Suppressor macrophage treated with lipopolysaccharide for 1 hour (primary cell): ENCODE measurements at places on chromosomes 5 and 9.

DNA sequence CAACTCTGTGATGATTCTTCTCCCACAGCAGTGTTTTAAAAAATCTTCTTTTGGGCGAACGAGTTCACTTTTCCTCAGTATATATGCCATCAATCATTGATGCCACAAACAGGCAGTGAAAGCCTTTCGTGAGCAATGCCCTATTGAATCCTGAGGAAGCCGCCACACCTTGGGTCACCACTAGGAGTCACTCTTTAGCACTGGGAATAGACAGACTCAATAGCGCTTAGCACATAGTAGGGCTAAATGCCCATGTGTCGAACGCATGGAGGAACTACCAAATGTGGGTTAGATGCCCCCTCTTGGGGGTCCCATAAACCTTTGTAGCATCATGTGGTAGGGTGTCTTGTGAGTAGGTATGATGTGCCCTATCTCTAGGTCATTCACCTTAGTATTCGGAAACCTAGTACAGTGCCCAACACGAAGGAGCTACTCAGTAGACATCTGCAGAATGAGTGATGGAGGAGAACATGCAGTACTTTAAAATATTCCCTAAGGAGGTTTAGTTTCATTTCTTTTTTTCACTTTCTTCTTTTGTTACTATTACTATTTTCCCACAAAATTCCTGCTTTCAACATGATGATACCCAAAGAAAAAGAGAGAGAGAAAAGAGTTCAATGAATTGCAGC, 603.7 kb downstream of the BNC2 start:
- peak; percentile 31 for DNase-seq

DNA sequence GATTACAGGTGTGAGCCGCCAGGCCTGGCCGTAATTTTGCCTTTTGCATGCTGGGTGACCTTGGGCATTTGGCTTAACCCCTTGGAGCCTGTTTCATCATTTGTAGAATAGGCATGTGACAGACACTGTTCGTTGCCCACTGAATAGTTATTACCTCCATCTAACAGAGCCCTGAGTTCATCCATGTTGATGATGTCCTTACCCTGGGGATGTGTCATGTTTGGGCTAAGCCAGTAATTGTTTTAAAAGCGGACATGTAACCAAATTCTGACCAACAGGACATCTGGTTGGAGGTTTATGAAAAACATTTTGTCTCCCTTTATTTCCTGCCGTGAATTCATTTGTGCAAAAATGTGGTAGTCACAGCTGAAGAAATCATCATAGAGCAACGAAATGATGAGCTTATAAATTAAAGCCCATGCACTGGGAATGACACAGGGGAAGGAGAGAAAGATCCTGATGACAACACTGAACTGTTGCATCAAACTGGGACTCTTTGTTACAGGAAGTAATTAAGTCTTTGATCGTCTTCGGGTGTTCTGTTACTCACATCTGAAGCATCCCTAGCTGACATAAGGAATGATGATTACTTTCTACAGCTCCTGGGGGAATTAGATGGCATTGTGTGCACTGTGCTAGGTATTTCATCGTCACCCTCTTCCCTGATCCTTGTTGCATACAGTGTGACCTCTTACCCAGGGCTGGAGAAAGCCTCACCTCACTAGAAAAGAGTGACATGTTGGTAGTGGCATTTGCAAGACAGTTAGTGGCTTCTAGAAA, 117.8 kb downstream of the FGF18 start:
- no peak for DNase-seq

DNA sequence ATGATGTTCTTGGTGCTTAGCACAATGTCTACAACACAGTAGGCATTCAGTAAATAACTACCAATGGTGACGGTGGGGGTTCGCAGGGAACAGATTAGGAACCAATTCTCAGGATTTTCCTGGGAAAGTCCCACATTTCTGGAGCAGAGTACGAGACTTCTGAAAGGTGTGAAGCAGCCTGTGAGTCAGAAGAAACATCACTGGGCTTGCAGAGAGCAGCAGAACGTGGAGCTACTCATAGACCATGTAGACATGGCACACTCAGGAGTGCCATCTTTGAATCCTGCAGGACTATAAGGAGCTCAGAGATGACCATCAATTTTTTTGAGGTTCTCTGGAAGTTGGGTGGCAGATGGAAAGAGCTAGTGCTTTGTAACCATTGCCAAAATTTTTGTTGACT, 106.6 kb upstream of the ANKRD55 start:
- no peak for DNase-seq

GRCh38 chr5:153896701-153897100, 142.0 kb downstream of the FAM114A2 start:
- peak; percentile 39 for DNase-seq

GRCh38 chr5:135735831-135736230, 98.6 kb upstream of the SLC25A48 start:
- DNase-seq, result no peak

- no peak for DNase-seq
Observed at GRCh38 chr5:125286271-125286670, 539.8 kb upstream of the ZNF608 start.

DNA sequence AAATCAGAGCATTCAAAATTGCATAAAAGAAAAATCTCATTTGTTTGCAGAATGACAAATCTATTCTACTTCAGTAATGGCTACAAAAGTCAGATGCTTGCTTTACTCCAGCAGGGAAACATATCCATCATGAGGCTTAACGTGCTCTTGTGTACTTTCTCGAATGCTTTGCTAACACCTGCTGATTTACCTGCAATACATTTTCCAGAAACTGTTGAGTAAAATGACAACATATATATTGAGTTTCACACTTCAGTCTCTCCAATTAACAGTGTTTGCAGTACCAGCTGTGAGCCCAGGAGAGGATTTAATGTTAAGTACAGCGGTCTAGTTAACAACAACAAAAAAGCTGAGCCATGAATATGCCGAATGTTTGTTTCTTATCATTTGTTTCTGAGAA, 391.5 kb upstream of the SMC2 start:
- no peak for DNase-seq

DNA sequence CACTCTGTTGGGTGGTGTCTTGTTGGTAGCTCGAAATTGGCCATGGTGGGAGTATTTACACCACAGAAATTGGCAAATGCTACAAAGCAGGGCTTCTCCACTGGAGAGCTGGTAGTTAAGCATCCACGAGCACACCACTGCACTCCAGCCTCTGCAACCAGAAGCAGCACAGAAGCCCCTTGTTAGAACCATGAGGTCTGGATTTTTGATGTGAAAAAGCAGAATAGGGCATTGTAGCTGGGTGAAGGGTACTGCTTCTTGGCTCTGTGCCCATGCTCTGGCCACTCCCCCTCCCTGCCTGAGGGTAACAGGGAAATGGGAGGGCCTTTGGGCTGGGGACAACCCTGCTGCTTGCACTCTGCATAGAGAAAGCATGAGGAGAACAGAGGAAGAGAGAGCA, 81.2 kb upstream of the UBTD2 start:
- DNase-seq, result peak; percentile 52

DNA sequence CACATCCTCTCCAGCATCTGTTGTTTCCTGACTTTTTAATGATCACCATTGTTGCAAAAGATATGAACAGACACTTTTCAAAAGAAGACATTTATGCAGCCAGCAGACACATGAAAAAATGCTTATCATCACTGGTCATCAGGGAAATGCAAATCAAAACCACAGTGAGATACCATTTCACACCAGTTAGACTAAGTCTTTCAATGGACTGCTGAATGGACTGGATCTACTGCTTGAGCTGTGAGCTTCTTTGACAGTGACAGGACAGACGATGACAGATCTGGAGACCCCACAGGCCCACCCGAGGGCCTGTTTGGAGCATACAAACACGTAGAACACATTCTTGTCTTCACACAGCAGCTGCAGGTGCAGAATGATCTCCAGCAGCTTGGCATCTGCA, 266.1 kb upstream of the RIOK2 start:
- no peak for DNase-seq

GRCh38 chr5:153223376-153223775, 267.1 kb upstream of the GRIA1 start:
- DNase-seq, result no peak

GRCh38 chr5:141668601-141669265, 13.3 kb downstream of the ARAP3 start:
- peak; percentile 31 for DNase-seq

DNA sequence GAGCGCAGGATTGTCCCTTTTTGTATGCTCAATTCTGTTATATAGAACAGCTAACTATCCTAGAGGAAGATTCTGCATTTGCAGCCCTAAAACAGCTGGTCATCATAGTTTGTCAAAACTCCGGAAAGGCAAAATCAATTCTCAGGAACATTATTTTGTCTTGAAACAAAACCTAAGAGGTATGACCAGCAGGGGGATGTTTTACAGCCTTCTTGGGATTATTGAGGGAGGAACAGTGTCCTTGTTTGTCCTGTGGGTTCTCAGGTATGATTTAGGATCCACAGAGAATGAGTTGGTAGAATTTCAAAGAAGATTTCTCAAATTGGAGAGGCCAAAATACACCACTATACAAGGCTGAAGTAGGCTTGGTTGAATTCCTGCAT, 136.4 kb downstream of the ZSWIM6 start:
- DNase-seq, result no peak

GRCh38 chr5:422323-423232, 20.4 kb upstream of the EXOC3 start:
- no peak for DNase-seq

GRCh38 chr5:14296533-14297331, 153.6 kb downstream of the TRIO start:
- DNase-seq, result no peak

DNA sequence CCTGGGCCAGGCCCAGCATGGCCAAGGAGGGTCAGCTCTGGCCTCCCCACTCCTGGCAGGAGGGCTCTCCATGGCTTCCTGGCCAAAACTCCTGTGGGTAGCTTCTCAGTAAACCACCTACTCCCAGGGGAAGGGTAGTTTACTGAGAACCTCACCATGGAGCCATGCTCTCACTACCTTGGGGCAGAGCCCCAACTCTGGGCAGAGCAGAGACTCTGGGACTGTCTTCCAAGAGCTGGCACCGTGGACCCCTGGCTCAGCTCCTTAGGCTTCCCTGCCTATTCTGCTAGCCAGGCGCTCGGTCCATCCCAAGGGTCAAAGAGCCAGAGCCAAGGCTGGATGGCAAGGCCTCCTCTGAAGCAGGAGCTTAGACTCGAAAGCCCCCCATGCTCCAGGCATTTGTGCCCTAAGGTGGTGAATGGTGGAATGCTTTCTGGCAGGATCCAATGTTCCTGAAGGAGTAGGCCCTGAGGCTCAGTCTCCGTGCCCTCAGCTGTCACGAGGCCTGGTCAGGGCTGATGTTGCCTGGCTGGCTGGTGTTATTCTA, 19.6 kb downstream of the TCF7 start:
- DNase-seq, result no peak

DNA sequence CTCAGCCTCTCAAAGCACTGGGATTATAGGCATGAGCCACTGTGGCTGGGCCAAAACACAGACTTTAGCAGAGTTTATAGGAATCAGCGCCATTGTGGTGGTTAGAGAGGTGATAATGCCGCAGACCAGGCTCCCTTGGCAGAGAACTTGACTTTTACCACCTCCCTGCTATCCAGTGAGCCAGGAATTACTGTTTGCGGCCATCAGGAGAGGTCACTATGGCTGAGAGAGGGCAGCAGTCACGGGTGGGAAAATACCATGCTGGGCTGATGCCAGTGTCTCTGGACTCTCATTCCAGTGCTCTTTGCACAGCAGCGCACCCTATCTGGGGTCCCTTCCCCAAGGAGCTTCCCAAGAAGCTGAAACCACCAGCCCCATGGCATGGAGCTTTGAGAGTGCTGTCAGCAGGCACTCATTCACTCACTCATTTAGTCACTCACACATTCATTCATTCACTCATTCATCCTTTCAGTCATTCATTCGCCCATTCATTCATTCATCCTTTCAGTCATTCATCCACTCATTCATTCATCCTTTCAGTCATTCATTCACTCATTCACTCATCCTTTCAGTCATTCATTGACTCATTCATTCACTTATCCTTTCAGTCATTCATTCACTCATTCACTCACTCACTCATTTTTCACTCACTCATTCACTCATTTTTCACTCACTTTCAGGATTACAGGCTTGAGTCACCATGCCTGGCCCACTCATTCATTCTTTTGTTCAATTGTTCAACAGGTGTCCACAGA, 27.3 kb upstream of the RNU6ATAC start:
- no peak for DNase-seq

DNA sequence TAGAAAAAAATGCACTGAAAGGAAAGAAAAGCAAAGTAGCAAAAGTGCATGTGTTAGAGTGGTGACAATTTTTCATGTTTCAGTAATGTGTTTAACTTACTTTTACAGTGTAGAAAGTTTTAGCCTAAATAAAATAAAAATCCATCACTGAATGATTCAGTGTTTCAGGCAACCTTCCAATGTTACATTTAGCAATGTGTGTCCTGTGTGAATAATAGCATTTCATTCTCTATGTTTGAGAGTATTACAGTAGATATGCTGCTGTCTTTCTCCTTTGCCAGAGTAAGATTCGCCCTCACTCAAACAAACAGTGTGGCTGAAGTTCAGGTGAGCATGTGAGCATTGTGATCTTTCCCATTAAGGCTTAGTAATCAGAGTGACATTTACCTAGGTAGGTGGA, 171.1 kb downstream of the TARS1 start:
- DNase-seq, result no peak

- DNase-seq, result no peak
Observed at GRCh38 chr9:27436234-27436633, 87.9 kb upstream of the IFNK start.

DNA sequence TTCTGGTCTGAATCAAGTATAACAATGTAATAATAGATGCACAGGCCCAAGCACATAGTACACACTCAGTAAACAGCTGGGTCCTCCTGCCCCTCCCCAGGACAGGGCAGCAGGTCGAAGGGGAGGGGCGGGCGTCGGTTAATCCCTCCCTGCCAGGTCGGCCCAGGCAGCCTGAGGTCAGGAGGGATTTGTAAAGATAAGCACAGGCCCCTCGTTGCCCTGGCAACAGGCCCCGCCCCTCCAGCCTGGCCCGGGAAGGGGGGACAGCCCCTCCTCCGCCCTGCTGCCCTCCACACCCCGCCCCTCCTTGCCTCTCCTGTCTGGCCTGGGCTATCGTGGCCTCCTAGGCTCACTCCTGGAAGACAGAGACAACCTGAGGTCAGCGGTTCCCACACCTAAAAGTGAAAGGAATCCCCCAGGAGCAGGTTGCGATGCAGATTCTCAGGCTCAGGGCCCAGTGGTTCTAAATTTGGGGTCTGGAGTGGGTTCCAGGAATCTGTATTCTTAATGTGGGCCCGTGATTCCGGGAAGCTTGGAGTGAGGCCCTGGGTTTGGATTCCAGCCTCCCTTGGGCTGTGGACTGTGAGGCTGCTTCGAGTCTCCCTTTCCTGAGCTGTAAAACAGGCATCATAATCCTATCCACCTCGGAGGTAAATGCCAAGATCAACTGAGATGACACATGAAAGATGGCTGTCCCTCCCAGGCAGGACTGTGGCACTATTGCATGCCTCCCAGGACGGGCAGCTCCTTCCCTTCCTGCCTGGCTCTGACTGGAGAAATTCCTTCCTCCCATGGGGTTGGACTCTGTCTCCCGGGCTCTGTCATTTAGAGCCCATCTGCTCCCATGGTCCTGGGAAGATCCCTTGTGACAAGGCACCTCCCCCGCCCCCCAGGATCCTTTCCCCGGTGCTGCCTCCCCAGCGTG, 4.4 kb downstream of the CRB2 start:
- DNase-seq, result no peak

GRCh38 chr5:172635038-172635437, 6.0 kb upstream of the NEURL1B start:
- no peak for DNase-seq

GRCh38 chr5:97846643-97847042, 663.6 kb upstream of the RIOK2 start:
- no peak for DNase-seq
